ENCODE measurements at places on chromosomes 1 and 21.

DNA sequence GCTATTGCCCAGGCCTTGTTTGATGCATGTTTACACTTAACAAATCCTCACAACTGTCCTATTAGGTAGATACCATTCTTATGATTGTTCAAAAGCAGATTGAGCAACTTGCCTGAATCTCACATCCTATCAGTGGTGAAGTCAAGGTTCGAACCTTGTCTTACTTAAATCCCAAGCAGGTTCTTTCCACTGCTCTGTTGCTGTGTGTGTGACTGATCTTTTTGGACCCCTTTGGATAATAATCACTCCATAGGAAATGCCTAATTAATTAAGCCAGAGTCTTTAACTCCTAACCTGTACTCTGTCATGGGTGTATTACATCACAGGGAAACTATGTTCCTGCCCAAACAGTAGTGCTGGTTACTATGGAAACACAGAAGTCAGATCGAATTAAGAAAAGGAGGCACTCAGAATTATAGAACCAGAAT lies 84.2 kb downstream of the SPATA46 start:
- no peak for DNase-seq

DNA sequence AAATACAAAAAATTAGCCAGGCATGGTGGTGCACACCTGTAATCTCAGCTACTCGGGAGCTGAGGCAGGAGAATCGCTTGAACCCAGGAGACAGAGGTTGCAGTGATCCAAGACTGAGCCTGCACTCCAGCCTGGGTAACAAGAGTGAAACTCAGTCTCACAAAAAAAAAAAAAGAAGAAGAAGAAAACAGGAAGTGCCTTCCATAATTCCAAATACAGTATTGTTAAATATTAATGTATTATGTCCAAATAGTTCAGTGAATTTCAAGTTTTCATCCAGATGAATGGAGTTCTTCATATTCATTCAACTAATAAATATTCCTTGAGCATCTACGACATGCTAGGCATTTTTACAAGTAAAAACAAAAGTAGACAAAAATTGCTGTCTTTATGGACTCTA lies 33.3 kb downstream of the PLEKHO1 start:
- no peak for DNase-seq

GRCh38 chr1:162944974-162945674 lies 84.1 kb upstream of the CCDC190 start:
- DNase-seq: no peak

DNA sequence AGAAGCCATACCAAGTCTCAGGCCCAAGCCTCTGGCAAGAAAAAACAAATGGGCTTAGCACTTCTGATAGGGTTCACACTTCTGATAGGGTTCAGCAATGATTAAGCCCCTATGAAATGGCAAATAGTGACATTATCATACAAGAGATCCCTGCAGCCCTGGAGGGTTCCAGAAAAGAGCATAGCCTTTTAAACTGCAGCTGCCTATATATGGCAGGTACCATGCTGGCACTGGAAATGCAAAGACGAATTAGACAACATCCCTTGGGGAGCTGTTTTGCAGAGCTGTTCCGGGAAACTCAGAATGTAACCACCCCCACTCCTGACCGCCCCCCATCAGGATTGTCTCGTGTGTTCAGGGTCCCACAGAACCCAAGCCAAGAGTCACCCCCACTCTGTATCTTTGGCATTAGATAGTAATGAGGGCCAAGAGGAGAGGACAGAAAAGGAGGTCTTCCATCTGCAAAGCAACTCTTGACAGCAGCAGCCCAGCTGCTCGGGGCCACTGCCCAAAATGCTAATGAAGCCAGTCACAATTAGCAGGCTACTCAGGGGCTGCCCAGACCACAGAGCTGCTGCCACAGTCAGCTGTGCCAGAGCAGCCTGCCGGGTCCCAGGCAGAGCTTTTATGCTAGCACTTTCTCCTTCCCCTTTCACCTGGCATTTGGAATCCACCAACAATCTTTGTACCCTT lies 50.9 kb downstream of the ITPKB start:
- DNase-seq: no peak

DNA sequence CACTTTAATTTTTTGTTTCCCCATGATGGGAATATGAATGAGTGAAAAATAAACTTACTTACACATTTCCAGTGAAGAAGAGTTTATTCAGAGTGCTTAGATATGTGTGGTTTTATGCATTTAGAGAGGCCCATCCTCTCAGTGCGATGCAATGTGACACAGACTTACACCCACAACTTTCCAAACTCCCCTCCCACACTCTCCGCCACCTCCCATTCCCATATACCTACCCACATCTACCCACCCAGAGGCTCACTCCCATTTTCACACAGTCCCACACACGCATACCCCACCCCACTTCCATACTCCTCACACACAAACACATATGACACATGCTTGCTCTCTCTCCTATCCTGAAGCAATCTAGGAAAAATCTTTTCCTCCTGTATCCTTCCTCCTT lies 21.9 kb upstream of the KANK4 start:
- no peak for DNase-seq

DNA sequence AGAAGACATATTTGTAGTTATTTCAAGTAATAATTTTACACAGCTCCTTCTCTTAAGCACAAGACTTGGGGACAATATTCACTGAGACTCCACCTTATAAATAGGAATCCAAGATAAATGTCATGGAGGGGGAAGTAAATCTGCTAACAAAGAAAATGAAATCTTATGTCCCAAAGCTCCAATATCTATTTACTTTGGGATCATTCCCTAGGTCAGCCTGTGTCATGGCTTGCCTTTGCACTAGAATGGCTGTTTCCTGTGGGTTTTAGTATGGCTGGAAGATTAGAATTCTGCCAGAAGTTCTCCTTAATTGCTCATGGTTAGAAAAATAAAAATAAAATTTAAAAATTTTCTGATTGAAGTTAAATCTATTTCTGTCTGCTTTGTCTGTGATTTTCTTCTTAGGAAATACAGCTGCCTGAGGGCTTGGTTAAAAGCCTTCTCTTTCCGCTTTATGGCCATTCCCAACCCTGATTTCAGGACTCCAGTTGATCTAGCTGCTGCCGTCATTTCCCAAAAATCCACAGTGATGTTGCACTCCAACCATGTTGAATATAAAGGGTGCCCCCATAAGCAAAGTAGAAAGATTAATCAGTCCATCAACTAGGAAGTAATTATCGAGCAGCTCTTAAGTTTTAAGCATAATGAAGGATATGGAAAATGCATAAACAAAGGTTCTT lies 326.4 kb upstream of the LYPLAL1 start:
- DNase-seq: no peak

DNA sequence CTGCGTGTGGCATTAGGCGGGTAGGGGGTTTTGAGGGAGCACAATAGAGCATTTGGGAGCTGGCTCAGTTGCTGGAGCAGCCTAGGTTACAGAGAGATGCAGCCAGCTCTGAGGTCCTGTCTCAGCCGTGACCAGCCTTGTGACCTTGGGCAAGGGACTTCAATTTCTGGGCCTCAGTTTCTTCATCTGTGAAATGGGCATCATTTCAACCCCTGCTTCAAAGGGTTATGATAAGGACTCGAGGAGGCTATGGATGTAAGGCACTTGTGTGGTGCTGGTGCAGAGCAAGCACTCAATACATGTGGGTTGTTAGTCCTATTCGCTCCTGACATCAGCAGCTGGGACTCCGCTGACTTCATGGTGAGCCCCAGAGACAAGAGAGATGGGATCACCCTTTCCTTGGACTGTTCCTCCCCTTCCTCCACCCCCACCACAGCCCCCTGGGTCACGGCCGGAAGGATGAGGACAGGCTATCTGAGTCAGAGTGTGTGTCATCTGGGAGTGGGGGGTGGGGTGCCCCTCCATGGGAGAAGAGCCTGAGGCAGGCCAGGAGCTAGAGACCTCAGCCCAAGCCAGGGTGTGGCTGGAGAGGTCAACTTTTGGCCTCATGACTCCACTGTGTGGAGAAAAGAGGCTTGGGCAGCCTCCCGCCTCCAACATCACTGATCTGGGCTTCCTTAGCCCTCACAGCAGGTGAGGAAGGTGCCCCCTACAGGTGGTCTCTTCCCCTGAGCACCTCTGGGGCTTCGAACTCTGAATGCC lies 71.4 kb upstream of the ZBTB40 start:
- no peak for DNase-seq

DNA sequence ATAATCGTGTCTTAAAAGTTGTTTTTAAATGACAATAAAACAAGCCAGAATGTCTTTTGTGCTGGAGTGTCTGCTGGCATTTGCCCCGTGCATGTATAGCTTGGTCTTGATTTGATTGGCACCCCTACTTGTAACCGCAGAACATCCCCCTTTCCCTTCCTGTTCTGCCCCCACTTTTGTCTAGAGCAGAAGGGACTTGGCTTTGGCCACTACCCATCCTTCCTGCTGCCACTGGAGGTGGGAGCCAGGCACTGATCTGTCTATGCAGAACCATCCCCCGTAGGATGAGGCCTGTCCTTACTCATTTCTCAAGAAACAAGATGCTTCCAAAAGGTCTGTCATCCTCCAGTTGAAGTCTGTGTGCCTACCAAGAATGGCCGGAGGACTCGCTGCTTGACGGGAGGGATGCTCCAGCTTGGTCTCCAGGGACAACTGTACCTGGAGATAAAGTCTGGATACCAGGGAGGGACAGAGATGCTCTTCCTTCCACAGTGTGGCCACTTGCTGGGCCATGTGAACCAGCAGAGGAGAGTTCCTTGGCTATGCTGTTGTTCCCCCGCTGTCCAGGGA lies 1.1 kb upstream of the SLC27A3 start:
- no peak for DNase-seq

DNA sequence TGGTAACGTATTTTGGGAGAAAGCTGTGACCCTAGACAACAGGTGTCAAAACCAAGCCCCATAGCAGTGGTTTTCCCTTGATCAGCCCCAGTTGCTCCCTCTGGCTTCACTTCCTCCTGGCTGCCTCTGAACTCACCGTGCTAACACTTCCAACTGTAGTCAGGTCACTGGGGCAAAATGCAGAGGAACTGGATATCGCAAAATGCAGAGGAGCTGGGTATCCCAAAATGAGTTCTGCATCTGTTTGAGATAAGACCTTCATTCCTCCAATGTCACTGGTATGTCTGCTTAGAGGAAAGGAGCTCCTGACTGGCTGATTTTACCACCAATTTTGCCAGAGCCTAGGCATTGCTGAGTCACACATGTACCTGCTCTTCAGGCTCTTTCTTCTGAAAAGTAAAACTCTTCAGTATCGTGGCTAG lies 19.6 kb upstream of the TACSTD2 start:
- DNase-seq: no peak

GRCh38 chr1:86101616-86102015 lies 55.0 kb downstream of the COL24A1 start:
- no peak for DNase-seq

DNA sequence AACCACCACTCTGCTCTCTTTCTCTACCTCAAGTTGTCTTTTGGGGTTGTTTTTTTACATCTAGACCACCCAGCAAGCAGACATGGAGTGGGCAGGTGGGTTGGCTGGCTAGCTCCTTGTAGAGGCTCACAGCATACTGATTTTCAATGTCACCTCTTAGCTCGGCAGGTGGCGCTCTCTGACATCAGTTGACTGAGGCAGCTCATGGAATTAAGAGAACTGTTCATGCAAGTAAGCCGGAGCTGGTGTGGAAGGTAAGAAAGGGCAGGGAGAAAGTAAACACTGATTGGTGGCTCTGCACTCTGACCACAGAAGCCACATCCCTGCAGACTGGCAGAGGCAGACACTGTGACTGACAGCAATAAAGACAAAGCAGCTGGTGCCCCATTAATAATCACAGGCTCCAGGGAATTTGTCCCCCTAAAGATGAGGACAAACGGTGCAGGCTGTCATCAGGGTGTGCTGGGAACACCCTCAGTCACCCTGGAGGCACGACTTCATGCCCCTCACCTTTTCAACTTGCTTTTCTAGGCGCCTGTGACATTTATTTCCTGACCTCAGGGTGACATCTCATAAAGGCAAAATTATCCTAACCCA lies 226.8 kb downstream of the LMX1A start:
- no peak for DNase-seq

- DNase-seq: no peak
Observed at GRCh38 chr1:86154571-86155050, 2.0 kb downstream of the COL24A1 start.

DNA sequence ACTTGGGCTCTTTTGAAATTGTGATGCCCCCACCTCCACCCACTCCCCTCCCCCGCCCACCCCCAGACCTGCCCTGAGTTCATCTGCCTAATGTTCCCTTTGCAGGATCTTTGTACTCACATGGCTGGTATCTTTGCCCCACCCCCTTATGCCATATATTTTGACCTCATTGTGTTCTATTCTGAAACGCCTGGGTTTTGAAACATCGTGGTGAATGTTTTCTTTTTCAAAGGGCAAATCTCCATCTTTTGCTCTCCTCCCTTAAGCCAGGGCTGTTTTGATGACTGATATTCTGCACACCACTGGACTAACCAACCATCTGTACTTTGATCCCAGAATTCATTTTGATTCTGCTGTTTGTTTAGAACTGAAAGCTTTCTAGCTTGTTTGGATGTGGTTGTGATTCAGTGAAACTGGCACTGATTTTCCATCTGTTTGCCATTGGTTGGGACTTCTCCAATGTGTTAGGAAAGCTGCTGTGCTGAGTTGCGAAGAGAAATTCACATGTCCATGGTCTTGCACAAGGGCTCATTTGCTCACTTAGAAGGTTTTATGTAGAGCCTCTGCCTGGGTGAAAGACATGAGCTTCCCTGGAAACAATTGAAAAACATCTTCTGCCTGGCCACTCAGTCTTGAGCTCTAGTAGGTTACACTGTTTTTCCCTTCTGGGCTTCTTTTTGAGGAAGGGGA lies 16.5 kb downstream of the SMAP2 start:
- DNase-seq: no peak

DNA sequence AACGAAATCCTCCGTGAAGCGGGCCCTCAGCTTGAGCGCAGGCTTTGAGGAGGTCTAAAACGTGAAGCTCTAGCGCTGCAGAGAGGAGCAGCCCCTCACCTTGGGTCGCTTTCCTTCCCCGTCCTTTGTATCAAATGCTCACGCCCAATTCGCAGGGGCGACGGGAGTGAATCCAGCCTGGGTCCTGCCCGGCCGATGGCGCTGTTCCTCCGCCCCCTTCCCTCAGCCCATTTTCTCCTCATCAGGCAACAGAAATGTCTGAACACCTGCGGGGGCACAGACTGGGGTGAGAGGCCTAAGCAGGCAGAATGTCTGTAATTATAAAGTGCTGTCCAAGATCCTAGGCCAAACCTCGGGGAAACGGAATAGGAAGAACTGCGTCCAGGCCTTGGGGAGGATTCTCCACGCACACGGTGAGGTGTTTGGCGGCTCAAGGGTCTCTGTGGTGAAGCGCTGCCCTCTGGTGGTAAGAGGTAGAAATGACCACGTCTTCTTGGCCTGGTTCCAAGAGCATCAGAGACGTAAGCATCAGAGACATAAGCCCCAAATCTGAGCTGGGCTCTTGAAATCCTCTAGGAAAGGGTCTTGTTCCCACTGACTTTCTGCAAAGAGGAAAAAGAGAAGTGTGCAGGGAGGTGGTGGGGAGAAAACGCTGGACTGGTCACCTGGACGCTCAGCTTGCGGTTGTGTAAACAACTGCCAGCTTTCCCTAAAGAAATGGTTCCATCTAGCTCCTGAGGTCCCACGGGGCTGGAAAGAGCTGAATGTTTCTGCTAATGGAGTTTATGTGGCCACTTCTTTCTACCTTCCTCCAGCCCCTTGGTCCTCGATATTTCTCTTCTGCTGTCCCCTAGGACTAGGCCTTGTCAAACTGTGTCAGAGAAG lies 92.1 kb upstream of the CD53 start:
- peak; percentile 65 for DNase-seq

GRCh38 chr1:53348486-53349368 lies 20.9 kb upstream of the LRP8 start:
- no peak for DNase-seq

- no peak for DNase-seq
Observed at GRCh38 chr1:3120140-3120539, 51.1 kb downstream of the PRDM16 start.

Measured in activated naive CD4-positive, alpha-beta T cell treated with anti-CD3 and anti-CD28 coated beads, Interleukin-2, amount 50 U/mL, for 16 hours (primary cell).